ENCODE measurements at places on chromosomes 11 and 22.

DNA sequence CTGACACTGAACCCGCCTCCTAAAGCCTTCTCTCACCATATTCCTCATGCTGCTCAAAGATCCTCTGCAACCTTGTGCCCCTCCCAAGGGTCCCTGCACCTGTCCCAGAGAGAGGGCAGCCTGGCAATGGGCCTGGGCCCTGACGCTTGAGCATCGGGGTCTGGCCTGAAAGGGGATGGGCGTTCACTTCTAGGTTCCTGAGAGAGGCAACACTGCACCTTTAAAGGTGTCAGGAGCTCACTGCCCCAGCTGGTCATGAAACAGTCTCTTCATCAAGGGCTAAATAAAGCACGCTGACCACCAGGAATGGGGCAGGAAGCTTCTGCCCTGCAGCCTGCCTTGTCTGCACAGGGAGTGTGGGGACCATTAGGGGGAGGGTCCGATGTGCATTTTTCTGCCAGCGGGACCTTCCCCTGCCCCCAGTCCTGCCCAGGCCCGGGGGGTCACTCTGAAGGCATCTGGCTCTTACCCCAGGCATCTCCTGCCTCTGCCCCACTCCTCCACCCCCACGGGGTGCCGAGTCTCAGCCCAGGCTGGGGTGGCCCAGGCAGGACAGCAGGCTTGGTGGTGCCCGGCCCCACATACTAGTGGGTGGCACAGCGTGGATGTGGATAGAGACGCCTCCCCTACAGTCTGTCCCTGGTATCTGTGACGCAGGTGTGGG, 3.5 kb downstream of the C11orf21 start:
- DNase-seq = peak; percentile 4

DNA sequence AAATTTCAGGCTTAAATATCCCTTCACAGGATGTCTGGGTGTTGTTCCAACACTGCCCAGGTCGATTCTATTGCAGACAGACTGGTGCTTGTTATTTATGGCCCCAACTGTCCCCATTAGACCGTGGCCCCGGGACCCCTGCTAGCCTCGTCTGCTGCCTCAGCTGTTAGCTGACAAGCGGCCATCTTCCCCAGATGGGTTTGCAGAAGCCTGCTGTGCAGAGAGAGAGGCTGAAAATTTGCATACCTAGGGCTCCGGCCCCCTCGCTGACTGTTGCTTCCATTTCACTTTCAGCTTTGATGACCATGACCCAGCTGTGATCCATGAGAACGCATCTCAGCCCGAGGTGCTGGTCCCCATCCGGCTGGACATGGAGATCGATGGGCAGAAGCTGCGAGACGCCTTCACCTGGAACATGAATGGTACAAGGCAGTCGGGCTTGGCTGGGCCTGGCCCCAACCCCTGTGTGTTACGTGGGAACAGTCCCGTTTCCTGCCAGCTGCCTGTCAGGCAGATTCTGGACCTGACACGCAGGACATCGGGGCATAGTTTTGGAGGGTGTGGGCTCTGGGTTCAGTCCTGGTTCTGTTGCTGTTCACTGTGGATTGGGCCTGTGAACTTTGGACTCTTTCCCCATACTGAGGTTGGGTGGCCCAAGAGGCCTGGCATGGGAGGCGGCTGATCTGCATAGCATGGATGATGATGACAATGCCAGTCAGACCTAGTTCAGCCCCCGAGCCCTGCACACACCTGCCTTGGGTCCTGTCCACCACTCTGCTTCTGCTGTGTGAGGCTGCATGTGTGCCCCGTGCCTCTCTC, 16.4 kb downstream of the SMARCB1 start:
- DNase-seq = no peak

DNA sequence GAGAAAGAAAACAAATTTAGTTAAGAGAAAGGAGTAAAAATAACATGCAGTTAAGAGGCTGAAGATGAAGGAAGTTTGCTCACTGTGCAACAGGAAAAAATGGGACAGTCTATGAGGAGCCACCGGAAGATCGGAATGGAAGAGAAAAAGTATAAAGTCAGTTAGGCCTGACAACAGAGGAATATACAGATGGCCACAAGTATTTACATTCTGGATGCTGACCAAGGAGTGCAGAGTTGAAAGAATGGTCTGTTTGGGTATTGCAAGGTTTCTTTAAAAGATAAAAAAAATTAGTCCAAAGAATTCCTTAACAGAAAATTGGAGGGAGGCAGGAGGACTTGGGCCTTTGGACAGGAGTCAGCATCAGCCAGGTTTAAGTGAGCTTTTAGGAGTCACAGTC, 37.5 kb downstream of the RBFOX2 start:
- DNase-seq = no peak

GRCh38 chr11:61716478-61717285, 35.8 kb upstream of the MYRF start:
- DNase-seq = no peak

- DNase-seq = no peak
Measured at GRCh38 chr22:46598737-46599424, 21.3 kb upstream of the GRAMD4 start.

GRCh38 chr11:63375434-63375833, 5.8 kb downstream of the SLC22A9 start:
- DNase-seq = no peak
